ENCODE measurements at places on chromosomes 13 and 19.

GRCh38 chr19:982567-983170, 1.5 kb upstream of the WDR18 start:
- H3K27ac ChIP-seq, result no peak overlapping the region
- H3K27me3 ChIP-seq, result no peaks in the 10 kb centered on the region
- no peak overlapping the region for H3K4me3 ChIP-seq
- no peaks in the 10 kb centered on the region for H3K36me3 ChIP-seq
- H3K4me1 ChIP-seq, result peaks cover 21% of the 10 kb centered on the region

GRCh38 chr19:33473653-33474305, 47.8 kb downstream of the PEPD start:
- no peak for DNase-seq
- H3K4me1 ChIP-seq, result no peaks in the 10 kb centered on the region
- no peak overlapping the region for H3K27ac ChIP-seq
- H3K27me3 ChIP-seq, result no peaks in the 10 kb centered on the region

DNA sequence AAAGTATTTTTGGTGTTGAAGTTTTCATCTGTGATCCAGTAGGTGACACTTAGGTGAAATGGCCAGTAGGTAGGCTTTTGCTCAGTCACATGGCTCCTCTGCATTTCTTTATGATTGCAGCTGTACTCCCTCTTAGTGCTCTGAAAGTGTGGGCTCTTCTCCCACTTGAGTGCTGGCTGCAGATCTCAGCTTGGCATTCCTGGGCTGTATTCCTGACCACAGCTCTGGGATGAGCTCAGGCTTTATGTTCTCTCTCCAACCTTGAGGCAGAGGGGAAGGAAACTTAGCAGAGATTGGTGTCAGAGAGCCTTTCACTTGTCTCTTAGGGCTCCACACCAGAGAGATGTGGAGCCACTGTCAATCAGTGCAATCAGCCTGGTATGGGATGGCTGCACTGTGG, 254.3 kb downstream of the NDFIP2 start:
- H3K36me3 ChIP-seq, result no peaks in the 10 kb centered on the region
- DNase-seq, result no peak
- no peak overlapping the region for H3K27ac ChIP-seq
- H3K27me3 ChIP-seq, result no peaks in the 10 kb centered on the region
- no peak overlapping the region for H3K4me3 ChIP-seq

GRCh38 chr13:113937073-113937472, 36.8 kb downstream of the C13orf46 start:
- no peak overlapping the region for H3K27ac ChIP-seq
- no peak overlapping the region for H3K4me3 ChIP-seq
- DNase-seq, result no peak
- H3K4me1 ChIP-seq, result no peaks in the 10 kb centered on the region
- no peaks in the 10 kb centered on the region for H3K27me3 ChIP-seq
- H3K36me3 ChIP-seq, result no peaks in the 10 kb centered on the region

- DNase-seq, result no peak
- no peaks in the 10 kb centered on the region for H3K36me3 ChIP-seq
Observed at GRCh38 chr13:107202371-107203023, 634.6 kb upstream of the ARGLU1 start.

DNA sequence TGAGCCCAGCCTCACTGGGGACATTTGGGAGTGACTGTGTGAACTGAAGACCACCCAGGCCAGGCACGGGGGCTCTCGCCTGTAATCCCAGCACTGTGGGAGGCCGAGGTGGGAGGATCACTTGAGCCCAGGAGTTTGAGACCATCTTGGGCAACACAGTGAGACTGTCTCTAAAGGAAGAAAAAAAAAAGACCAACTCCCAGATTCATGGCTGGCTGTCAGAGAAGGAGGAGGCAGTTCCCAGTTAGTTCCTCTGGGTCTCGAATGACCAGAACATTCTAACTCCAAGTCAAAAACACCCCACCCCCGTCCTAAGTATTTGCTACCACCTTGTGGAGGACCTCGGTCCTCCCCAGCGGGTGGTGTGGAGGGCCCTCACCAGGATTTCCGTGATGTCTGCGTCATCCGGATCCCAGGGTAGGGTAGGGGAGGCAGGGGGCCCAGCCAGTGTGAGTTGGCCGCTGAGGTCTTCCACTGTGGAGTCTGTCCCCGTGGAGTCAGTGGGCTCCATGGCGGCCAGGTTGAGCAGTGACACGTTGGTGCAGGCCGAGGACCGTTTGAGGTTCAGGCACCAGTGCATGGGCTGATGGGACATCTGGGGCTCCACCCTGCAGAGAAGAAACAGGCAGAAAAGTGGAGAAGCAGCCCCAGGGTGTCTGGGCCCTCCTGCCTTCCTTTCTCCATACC, 1.3 kb downstream of the TSKS start:
- H3K4me1 ChIP-seq, result no peaks in the 10 kb centered on the region
- H3K36me3 ChIP-seq, result no peaks in the 10 kb centered on the region
- peak overlapping the region; percentile 77 for H3K27ac ChIP-seq
- H3K4me3 ChIP-seq, result no peak overlapping the region

- H3K27me3 ChIP-seq, result no peaks in the 10 kb centered on the region
- DNase-seq, result no peak
- H3K36me3 ChIP-seq, result peaks cover 2% of the 10 kb centered on the region
- no peak overlapping the region for H3K4me3 ChIP-seq
- H3K4me1 ChIP-seq, result peaks cover 2% of the 10 kb centered on the region
Observed at GRCh38 chr13:91349992-91350911, 2.8 kb downstream of the MIR17HG start.

GRCh38 chr13:94176561-94176960, 302.9 kb downstream of the DCT start:
- no peaks in the 10 kb centered on the region for H3K27me3 ChIP-seq
- no peak for DNase-seq
- no peaks in the 10 kb centered on the region for H3K4me1 ChIP-seq

DNA sequence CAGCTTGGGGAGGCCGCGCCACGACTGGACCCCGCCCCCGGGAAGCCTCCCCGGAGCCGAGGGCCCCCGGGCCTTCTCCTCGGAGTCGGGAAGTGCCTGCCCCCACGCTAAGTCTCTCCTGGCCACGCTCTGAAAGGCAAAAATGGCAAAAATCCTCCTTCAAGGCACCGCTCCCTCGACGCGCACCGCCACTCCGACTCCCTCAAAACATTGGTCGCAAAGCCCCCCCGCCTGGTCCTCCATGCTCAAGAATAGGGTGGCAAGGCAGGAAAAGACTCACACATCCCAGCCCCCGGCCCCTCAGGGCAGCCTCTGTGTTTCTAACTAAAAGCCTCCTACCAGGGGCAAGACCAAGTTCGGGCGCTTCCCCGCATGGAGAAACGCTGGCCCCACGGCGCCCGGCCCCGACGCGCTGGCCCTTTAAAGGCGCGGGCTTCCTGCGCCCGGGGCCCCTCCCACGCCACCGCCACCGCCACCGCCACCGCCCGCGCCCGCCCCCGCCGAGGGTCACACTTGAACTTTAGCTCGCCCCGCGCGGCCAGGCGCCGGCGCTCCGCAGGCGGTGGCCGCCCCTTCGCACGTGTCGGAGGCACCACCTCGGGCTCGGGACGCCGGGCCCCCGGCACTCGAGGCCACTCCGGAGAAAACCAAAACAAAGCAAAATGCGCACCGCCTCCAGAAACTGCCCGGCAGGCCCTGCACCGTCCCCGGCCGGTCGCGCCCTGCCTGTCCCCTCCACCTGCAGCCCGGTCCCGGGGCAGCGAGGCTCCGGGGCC, 1.9 kb downstream of the FOXO1 start:
- peak overlapping the region; percentile 99 for H3K27ac ChIP-seq
- H3K27me3 ChIP-seq, result no peaks in the 10 kb centered on the region
- H3K36me3 ChIP-seq, result no peaks in the 10 kb centered on the region

- H3K4me3 ChIP-seq, result peak overlapping the region; percentile 51
- H3K27me3 ChIP-seq, result peaks cover 33% of the 10 kb centered on the region
- peak; percentile 95 for DNase-seq
- peaks cover 4% of the 10 kb centered on the region for H3K36me3 ChIP-seq
- H3K27ac ChIP-seq, result peak overlapping the region; percentile 74
Observed at GRCh38 chr19:49442771-49443365, 1.5 kb upstream of the SLC17A7 start.

- H3K36me3 ChIP-seq, result peaks cover 14% of the 10 kb centered on the region
- no peak overlapping the region for H3K27ac ChIP-seq
- H3K27me3 ChIP-seq, result no peaks in the 10 kb centered on the region
Observed at GRCh38 chr13:113855931-113856715, 7.8 kb downstream of the GAS6 start.

GRCh38 chr13:110872034-110872767, 42.7 kb downstream of the ANKRD10 start:
- no peak overlapping the region for H3K4me3 ChIP-seq
- no peaks in the 10 kb centered on the region for H3K27me3 ChIP-seq
- peaks cover 5% of the 10 kb centered on the region for H3K4me1 ChIP-seq
- no peak overlapping the region for H3K27ac ChIP-seq
- H3K36me3 ChIP-seq, result no peaks in the 10 kb centered on the region
- DNase-seq, result no peak

DNA sequence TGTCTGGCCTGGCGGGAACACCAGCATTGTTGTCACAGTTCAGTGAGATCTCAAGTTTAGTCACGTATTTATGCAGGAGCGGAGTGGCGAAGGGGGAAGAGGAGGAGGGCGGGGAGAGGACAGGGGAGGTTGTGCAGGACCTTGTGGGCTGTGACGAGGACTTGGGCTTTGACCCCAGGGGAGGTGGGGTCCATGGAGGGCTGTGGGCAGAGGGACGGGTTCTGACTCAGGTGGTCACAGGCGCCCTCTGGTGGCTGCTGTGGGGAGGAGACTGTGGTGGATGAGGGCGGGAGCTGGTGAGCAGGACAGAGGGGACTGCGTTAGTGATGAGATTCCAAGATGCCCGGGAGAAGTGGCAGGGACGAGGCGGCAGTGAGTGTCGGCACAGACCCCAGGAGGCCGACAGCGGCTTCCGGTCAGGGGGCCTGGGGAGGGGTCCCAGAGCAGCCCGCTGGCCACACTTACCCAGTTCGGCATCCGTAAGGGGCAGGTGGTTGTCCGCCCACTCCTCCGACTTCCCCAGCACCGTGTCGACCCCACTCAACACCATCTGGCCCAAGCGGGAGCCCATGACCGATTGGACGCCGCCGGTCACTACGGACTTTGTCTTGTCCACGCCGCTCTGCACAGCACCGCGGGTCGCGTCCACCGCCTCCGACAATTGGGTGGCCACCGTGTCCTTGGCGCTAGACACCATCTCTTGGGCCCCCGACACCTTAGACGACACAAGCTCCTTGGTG, 15.7 kb downstream of the PLIN3 start:
- H3K36me3 ChIP-seq, result no peaks in the 10 kb centered on the region
- DNase-seq, result peak; percentile 95
- no peak overlapping the region for H3K4me3 ChIP-seq

DNA sequence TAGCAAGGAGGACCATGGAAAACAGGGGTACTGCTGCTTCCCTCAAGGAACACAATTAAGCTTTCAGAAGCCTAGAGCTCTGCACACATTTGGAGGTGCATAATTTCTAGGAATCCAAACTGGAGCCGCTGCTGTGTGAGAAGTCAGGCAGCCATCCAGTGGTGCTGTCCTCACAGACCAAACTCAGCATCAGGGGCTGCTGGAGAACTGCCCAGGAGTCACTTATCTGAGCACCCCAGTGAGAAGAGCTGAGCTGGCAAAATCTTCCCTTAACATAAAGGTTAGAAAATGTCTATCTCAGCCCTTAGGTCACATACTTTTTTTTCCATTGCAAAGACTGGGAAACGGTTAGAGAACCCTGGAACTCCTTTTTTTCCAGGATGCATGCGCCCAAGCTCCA, 72.8 kb downstream of the ATP7B start:
- H3K4me1 ChIP-seq, result no peaks in the 10 kb centered on the region
- peaks cover 13% of the 10 kb centered on the region for H3K36me3 ChIP-seq
- H3K27ac ChIP-seq, result no peak overlapping the region
- no peak overlapping the region for H3K4me3 ChIP-seq

DNA sequence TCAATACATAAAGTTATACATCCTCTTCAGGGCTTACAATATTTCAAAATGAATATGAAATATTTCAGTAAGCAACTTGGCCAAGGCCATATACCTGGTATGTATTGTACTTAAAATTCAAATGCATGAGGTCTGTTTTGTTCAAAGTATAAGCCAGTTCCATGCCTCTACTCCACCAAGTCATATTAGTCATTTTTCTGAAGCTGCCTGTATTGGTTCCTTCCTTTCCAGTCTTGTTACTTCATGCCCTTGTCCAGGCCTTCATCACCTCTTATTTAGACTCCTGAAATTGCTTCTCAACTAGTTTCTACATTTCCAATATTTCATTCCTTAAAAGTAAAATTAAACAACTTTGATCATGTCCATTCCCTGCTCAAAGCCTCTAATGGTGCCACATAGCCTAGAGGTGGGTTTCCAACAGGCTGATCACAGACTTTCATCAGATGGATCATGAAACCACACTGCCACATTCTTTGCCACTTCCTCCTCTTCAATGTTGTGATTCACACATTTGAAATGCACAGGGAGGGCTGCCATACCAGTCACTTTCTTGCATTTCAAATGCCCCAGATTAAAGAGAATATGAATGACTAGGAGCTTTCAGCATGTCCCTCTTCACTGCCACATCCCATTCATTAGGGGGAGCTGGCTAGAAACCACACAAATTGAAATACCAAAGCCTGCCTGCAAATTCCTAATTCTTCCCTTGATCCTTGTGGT, 424.1 kb upstream of the DACH1 start:
- H3K4me1 ChIP-seq, result no peaks in the 10 kb centered on the region
- H3K36me3 ChIP-seq, result no peaks in the 10 kb centered on the region
- H3K4me3 ChIP-seq, result no peak overlapping the region
- no peak overlapping the region for H3K27ac ChIP-seq

GRCh38 chr13:72097568-72097967, 230.6 kb upstream of the DACH1 start:
- no peak overlapping the region for H3K27ac ChIP-seq
- no peak overlapping the region for H3K4me3 ChIP-seq
- H3K36me3 ChIP-seq, result no peaks in the 10 kb centered on the region
- no peak for DNase-seq

DNA sequence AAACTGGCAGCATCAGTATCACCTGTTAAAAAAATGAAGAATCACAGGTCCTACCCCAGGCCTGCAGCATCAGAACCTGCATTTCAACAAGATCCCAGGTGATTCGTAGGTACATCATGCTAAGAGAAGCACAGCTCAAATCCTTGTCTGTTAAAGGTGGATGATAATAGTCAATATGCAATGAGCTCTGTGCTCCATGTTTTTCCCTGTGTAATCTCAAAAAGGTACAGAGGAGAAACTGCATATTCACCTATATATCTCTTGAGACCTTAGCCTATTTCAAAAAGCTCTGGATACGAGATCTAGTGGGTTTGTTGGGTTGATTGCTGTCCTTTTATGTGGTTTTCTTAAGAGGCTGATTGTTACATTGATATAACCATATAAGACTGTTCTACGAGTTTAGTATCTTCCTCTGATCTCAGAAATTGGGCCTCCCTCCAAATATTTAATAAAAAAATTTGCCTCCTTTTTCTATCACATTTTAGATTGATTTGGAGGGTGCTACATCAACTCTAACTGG, 148.9 kb downstream of the DCT start:
- H3K4me3 ChIP-seq, result no peak overlapping the region
- H3K27ac ChIP-seq, result no peak overlapping the region
- no peaks in the 10 kb centered on the region for H3K27me3 ChIP-seq

- H3K4me3 ChIP-seq, result no peak overlapping the region
- no peak for DNase-seq
- no peak overlapping the region for H3K27ac ChIP-seq
- no peaks in the 10 kb centered on the region for H3K36me3 ChIP-seq
- no peaks in the 10 kb centered on the region for H3K27me3 ChIP-seq
Observed at GRCh38 chr13:88623150-88623549, 952.0 kb downstream of the SLITRK5 start.
